PC-9 (cell line): ENCODE measurements at places on chromosomes 5 and 9.

DNA sequence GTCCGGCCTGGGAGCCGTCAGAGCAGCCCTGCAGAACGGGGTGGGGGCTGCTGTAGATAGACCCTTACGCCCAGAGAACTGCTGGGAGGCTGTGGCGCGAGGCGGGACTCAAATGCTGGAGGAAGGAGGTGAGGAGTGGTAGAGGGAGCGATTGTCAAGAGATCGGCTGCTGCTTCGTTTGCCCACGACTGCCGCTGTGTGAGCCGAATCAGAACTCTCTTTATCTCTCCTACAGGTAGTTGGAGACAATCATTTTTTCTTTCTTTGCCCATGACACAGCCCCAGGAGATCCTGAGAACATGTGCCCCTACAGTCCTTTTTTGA, 456 bp downstream of the ZNF79 start:
- H3K27ac ChIP-seq, result peak overlapping the region; percentile 42
- H3K4me3 ChIP-seq, result peak overlapping the region; percentile 85
- H3K4me1 ChIP-seq, result peaks cover 17% of the 10 kb centered on the region
- no peaks in the 10 kb centered on the region for H3K27me3 ChIP-seq
- H3K36me3 ChIP-seq, result peaks cover 5% of the 10 kb centered on the region; the same call in 1 of the 2 replicates

- peak; percentile 39 for DNase-seq
- H3K36me3 ChIP-seq, result no peaks in the 10 kb centered on the region
- H3K4me1 ChIP-seq, result no peaks in the 10 kb centered on the region
These were observed 701.5 kb upstream of the MEF2C start for GRCh38 chr5:89584339-89584956.

DNA sequence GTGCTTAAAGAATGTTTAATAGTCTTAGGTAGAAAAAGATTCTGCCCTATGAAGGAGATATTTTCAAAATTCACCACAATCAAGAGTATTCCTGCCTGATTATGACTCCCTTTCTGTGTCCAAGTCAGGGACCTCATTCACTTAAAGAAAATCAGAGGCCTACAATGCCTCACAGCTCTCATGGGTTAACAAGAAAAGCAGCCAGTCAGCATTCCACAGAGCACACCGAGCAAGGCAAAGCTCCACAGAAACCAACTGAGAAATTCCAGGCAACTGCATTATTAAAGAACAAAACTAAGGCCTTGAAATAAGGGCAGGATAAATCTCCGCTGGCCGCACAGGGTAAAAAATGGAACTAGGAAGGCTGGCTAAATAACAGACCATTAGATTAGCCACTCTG, 161.1 kb downstream of the TARS1 start:
- H3K4me3 ChIP-seq, result no peak overlapping the region
- no peaks in the 10 kb centered on the region for H3K4me1 ChIP-seq
- DNase-seq, result no peak
- H3K27me3 ChIP-seq, result no peaks in the 10 kb centered on the region

GRCh38 chr5:132475497-132475882, 15.1 kb downstream of the IRF1 start:
- H3K27ac ChIP-seq, result no peak overlapping the region
- H3K36me3 ChIP-seq, result no peaks in the 10 kb centered on the region
- no peak overlapping the region for H3K4me3 ChIP-seq
- no peaks in the 10 kb centered on the region for H3K27me3 ChIP-seq

DNA sequence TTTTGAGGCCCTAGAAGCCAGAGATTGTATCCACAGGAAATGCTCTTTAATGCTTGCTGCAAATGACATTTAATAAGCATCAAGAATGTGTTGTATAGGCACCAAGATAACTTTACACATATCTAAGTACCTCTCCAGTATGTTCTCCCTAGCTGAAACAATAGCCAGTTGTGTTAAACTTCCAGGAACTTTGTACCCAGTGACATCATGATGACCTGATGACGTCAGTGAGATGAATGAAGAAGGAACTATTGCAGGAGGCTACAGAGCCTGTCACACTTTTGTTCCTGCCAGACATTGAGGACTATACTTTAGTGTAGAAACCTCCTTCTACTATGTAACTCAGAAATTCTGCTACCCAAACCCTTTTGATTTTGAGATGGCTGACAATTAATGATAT, 129.8 kb downstream of the CD180 start:
- no peaks in the 10 kb centered on the region for H3K27me3 ChIP-seq
- no peak for DNase-seq
- no peak overlapping the region for H3K27ac ChIP-seq
- H3K36me3 ChIP-seq, result 0 out of 2 replicates have a peak, but pooled peaks cover 7% of the 10 kb centered on the region
- no peaks in the 10 kb centered on the region for H3K4me1 ChIP-seq

- no peaks in the 10 kb centered on the region for H3K36me3 ChIP-seq
- DNase-seq, result peak; percentile 53
- H3K27ac ChIP-seq, result no peak overlapping the region
- H3K4me3 ChIP-seq, result no peak overlapping the region
- no peaks in the 10 kb centered on the region for H3K27me3 ChIP-seq
- no peaks in the 10 kb centered on the region for H3K4me1 ChIP-seq
These were observed 103.7 kb downstream of the ATPSCKMT start for GRCh38 chr5:10145923-10146401.

DNA sequence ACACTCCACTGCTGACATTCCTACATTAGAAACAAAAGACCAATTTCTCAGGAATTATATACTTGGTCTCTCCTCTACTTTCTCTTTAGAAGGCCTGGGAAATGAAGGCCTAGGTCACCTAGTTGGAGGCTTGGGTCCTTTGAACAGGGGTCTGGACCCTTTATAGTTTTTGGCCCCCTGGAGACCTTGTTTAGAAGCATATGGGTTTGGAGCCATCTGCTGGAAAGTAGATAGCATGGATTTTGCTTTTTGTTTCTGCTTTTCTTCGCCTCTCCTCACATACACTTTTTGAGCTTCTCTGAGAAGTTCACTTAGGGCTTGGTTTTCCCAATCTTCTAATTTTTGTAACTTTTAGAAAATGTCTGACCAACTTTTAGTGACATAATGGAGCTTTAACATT, 67.1 kb upstream of the CDK20 start:
- no peaks in the 10 kb centered on the region for H3K36me3 ChIP-seq
- H3K4me1 ChIP-seq, result no peaks in the 10 kb centered on the region
- no peak for DNase-seq
- H3K27me3 ChIP-seq, result no peaks in the 10 kb centered on the region
- H3K4me3 ChIP-seq, result no peak overlapping the region

DNA sequence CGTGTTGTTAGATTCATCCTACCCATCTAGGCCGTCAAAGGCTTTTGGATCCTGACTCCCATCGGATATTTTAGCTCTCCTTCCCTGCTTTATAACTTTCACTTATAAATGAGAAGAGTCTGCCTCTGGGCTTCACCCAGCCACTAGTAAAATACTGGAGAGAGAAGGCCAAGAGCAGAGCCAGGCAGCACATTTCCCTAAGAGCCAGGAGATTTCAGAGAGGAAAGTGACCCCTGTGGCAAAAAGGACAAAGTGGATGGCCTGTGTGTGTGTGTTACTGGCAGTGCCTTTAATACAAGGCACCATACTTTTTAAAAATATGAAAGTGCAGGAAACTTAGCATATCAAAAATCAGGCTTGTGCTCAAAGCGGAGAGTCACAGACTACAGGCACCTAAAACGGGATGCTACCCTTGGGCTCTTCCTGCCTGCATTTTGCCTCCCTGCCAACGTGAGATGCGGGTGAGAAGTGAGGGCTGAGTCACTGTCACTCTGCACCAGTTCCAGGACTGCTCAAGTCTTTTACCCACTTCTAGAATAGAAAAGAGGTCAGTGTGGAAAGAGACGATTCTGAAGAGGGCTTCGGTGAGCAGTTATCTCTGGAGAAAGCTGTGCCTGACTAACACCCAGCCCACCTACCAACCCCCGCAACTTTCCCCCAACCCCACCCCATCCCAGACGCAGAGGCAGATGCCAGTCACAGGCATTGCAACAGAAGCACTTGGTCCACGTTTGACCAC, 15.9 kb downstream of the NFIL3 start:
- DNase-seq, result no peak
- H3K36me3 ChIP-seq, result peaks cover 18% of the 10 kb centered on the region
- peaks cover 23% of the 10 kb centered on the region for H3K4me1 ChIP-seq
- H3K4me3 ChIP-seq, result no peak overlapping the region

DNA sequence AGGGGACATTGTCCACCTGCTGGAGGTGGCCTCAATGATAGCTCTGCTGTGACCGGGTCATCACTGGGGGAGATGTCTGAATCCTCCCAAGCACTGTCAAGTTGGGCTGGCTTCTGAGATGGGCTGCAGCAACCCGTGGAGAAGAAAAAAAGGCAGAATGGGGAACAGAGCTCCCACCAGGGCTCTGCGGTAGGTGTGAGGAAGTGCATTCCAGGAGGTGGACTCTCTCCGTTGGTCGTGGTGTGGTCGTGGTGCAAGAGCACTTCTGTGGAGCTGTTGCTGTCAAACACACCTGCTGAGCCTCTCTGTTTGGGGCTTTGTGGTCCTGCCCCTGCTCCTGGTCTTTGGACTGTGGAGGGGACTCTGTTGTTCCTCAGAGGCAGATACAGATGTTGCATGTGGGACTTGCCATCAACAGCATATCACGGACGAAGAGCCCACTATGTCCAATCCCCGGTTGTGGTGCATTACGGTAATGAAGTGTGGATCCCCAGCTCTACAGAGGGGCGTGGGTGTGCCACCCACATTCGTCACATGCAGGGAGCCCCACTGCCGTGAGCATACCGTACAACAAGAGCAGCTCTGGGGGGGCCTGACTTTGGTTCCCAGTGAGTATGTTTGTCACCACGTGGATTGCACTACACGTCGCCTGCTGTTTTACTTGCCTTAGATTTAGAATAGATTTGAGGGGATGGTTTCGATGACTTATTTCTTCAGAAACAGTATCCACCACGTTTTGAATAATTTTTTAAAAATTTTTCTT, 36.0 kb upstream of the PITX1 start:
- H3K4me1 ChIP-seq, result no peaks in the 10 kb centered on the region
- DNase-seq, result no peak
- no peak overlapping the region for H3K4me3 ChIP-seq
- no peaks in the 10 kb centered on the region for H3K36me3 ChIP-seq
- H3K27ac ChIP-seq, result no peak overlapping the region

GRCh38 chr9:36165826-36166167, 3.4 kb upstream of the CCIN start:
- no peaks in the 10 kb centered on the region for H3K36me3 ChIP-seq
- H3K4me3 ChIP-seq, result no peak overlapping the region
- H3K27ac ChIP-seq, result no peak overlapping the region
- H3K27me3 ChIP-seq, result no peaks in the 10 kb centered on the region

- H3K4me3 ChIP-seq, result no peak overlapping the region
- no peaks in the 10 kb centered on the region for H3K36me3 ChIP-seq
- H3K27me3 ChIP-seq, result peaks cover 65% of the 10 kb centered on the region
- no peak for DNase-seq
- H3K4me1 ChIP-seq, result no peaks in the 10 kb centered on the region
These were observed 364.7 kb upstream of the IRX1 start for GRCh38 chr5:3230941-3231340.

GRCh38 chr9:93305497-93306020, 121.6 kb downstream of the WNK2 start:
- no peaks in the 10 kb centered on the region for H3K4me1 ChIP-seq
- H3K27me3 ChIP-seq, result no peaks in the 10 kb centered on the region
- H3K4me3 ChIP-seq, result no peak overlapping the region
- DNase-seq, result no peak
- H3K27ac ChIP-seq, result no peak overlapping the region

DNA sequence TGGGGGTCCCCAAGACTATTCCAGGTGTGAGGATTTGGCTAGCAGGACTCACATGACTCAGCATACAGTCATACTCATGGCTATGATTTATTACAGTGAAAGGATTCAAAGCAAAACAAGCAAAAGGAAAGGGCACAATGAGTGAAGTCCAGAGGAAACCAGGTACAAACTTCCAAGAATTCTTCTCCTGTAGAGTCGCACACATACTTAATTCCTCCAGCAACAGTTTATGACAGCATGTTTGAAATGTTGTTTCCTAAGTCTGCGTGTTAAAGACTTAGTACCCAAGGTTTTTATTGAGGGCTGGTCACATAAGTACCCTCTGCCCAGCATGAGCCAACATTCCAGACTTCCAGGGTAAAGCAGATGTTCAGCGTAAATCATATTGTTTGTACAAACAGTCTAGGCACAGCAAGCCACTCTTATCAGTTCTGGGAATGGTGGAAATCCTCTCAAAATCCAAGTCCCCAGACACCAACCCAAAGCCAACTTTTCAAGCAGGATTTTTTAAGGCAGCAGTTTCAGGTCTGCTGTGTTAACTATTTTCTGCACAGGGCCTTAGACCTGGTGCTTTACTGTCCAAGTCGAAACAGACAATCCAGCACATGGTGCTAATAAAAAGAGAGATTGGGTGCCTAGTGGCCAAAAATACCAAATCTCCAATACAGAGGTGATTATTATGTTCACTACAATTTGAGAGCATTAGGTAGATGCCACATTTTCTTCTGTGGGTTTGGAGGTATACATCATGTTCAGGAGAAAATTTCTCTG, 18.6 kb upstream of the RICTOR start:
- H3K27me3 ChIP-seq, result no peaks in the 10 kb centered on the region
- no peaks in the 10 kb centered on the region for H3K36me3 ChIP-seq
- H3K4me3 ChIP-seq, result no peak overlapping the region
- peak; percentile 71 for DNase-seq
- H3K4me1 ChIP-seq, result peaks cover 18% of the 10 kb centered on the region
- peak overlapping the region; percentile 75 for H3K27ac ChIP-seq

GRCh38 chr5:160036884-160037283, 27.9 kb downstream of the TTC1 start:
- H3K4me1 ChIP-seq, result peaks cover 8% of the 10 kb centered on the region
- no peaks in the 10 kb centered on the region for H3K27me3 ChIP-seq
- no peak for DNase-seq
- peaks cover 31% of the 10 kb centered on the region for H3K36me3 ChIP-seq
